ENCODE measurements at places on chromosomes 6 and 20.

DNA sequence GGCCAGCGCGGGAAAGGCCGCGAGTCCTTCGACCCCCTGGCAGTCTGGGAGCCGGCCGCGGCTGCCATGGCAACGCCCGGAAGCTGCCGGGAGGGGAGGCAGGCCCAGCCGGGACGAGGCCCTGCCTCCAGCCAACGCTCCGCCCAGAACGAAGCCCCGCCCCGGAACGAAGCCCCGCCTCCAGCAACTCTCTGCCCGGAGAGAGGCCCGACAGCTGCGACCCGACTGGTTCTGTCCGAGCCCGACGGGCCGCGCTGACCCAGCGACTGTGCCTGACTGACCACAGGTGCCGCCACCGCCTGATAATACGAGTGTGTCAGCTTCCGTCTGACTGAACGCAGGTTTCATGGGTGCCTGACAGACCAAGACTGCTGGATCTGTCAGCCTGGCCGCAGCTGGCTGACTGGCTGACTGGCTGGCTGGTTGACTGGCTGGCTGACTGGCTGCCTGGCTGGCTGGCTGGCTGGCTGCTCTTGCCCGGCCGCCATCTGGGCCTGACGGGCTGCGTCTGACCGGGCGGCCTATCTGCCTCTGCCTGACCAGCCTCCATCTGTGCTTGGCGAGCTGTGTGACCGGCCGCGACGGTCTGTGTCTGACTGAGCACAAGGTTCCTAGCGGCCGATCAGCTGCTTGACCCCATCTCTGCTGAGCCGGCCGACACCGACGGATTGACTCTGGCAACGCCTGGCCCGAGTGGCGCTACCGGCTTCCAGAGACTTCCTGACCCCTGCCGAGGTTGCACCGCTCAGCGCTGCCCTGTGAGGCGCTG lies 89.7 kb upstream of the EPB41L1 start:
- H3K27me3 ChIP-seq, result no peaks in the 10 kb centered on the region
- H3K4me3 ChIP-seq, result peak overlapping the region; percentile 81

- no peak overlapping the region for H3K27ac ChIP-seq
- no peaks in the 10 kb centered on the region for H3K36me3 ChIP-seq
- H3K4me3 ChIP-seq, result no peak overlapping the region
- no peak for DNase-seq
- H3K4me1 ChIP-seq, result peaks cover 5% of the 10 kb centered on the region
Observed at GRCh38 chr6:110395221-110395620, 20.2 kb downstream of the DDO start.

GRCh38 chr6:142954844-142955243 lies 9.9 kb upstream of the HIVEP2 start:
- no peak overlapping the region for H3K4me3 ChIP-seq
- H3K27me3 ChIP-seq, result no peaks in the 10 kb centered on the region
- DNase-seq, result no peak
- H3K36me3 ChIP-seq, result no peaks in the 10 kb centered on the region
- H3K4me1 ChIP-seq, result no peaks in the 10 kb centered on the region
- no peak overlapping the region for H3K27ac ChIP-seq

DNA sequence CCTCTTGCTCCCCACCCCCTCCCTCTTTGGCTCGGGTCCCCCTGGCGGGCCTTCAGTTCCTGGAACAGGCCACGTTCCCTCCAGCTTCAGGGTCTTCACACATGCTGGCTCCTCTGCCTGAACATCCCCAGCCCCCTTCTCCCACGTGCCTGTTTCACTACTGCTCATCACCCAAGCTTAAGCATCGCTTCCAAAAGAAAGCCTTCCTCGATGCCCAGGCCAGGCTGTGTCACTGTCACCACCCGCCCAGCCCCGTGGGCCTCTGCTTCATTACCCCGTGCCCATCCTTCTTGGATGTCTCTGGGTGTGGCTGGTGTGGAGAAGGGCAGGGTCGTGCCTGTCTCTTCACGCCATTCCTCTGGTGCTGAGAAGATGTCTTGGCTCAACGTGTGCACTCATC lies 2.8 kb downstream of the DLGAP4 start:
- peaks cover 16% of the 10 kb centered on the region for H3K4me1 ChIP-seq
- no peak overlapping the region for H3K4me3 ChIP-seq
- H3K27me3 ChIP-seq, result peaks cover 2% of the 10 kb centered on the region
- H3K36me3 ChIP-seq, result no peaks in the 10 kb centered on the region
- no peak overlapping the region for H3K27ac ChIP-seq

DNA sequence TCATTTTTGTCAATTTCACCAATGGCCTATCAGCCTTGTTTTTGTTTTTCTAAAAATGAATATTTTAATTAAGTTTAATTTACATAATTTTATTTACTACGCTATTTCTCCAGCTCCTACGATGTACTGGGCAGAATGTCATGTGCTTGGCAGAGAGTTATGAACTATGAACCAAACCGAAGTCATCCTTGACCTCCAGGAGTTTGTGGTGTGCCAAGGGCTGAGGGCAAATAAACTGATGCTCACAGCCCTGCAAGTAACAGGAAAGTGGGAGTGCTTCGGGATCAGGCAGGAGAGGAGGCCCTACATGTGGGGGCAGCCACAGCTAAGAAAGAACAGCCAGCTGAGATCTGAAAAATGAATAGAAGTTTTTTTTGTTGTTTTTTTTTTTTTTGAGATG lies 38.6 kb downstream of the ZNF217 start:
- H3K4me3 ChIP-seq, result no peak overlapping the region
- no peaks in the 10 kb centered on the region for H3K27me3 ChIP-seq
- no peak for DNase-seq
- no peaks in the 10 kb centered on the region for H3K4me1 ChIP-seq
- H3K36me3 ChIP-seq, result no peaks in the 10 kb centered on the region

GRCh38 chr6:162539321-162539720 lies 188.2 kb downstream of the PRKN start:
- DNase-seq, result no peak
- no peaks in the 10 kb centered on the region for H3K27me3 ChIP-seq
- no peak overlapping the region for H3K27ac ChIP-seq
- no peaks in the 10 kb centered on the region for H3K4me1 ChIP-seq
- H3K4me3 ChIP-seq, result no peak overlapping the region

GRCh38 chr6:45411959-45412358 lies 34.2 kb upstream of the SUPT3H start:
- H3K4me1 ChIP-seq, result no peaks in the 10 kb centered on the region
- H3K36me3 ChIP-seq, result no peaks in the 10 kb centered on the region
- no peaks in the 10 kb centered on the region for H3K27me3 ChIP-seq
- DNase-seq, result no peak
